ENCODE measurements at places on chromosomes 13 and 19. TPM values are rescaled to one million over a fixed set of nuclear protein-coding genes. Genes with fewer than 3 reads are reported as not detected.

- no peak for DNase-seq
Measured at GRCh38 chr19:39263912-39264305, 4.3 kb upstream of the IFNL2 start.

DNA sequence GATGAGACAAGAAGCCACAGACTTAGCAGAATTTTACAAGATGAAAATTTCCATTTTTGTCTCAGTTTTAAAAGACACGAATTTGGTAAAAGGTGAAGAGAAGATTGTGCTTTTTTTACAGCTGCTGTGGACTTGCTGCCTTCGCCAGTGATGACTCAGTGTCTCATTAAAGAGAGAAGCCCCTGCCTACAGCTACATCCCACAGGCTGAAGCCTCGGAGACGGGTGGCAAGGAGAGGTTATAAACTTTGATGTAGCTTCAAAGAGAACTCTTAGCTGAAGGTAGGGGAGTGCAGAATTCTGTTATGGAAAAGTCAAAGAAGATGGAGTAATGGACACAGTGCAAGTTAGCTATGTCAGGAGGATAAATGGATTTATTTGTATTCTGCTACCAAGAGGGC, 683.4 kb upstream of the ARGLU1 start:
- DNase-seq, result no peak

GRCh38 chr19:12482509-12482886, 2.1 kb downstream of the ZNF709 start:
- no peak for DNase-seq

ZNF132 gene
- 7.8 TPM for total RNA-seq

PKN1 gene
- total RNA-seq, result 223 TPM

All from Caki2 (cell line).